NCI-H524 (cell line): ENCODE measurements at places on chromosomes 4 and X.

- no peak for DNase-seq
Measured at GRCh38 chrX:131237363-131237762, 51.7 kb downstream of the IGSF1 start.

- DNase-seq: no peak
Measured at GRCh38 chrX:30364229-30364628, 55.0 kb upstream of the NR0B1 start.

- DNase-seq: no peak
Measured at GRCh38 chr4:78747475-78747922, 28.7 kb upstream of the BMP2K start.

DNA sequence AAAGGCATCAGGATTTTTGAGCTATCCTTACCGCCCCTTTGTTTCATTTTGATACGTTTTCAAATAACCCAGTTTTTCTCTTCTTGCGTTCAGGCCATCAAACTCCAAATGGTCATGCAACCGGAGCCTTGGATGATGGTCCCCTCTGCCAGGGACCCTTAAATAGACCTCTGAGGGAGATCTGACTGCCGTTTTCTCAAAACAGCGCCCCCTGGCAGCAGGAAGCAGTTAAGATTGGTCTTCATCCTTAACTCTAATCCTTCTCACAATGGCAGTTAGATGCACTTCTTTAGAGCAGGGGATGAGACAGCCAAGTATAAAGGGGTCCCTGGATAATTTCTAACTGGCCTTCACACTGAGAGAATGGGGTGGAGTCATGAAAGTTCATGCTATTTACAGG lies 525.0 kb upstream of the SPANXN1 start:
- no peak for DNase-seq

GRCh38 chr4:48064349-48064748 lies 47.8 kb downstream of the NIPAL1 start:
- no peak for DNase-seq

- no peak for DNase-seq
Measured at GRCh38 chr4:147833254-147833653, 101.4 kb downstream of the ARHGAP10 start.

- no peak for DNase-seq
Measured at GRCh38 chr4:762211-763190, 56.9 kb downstream of the PCGF3 start.

DNA sequence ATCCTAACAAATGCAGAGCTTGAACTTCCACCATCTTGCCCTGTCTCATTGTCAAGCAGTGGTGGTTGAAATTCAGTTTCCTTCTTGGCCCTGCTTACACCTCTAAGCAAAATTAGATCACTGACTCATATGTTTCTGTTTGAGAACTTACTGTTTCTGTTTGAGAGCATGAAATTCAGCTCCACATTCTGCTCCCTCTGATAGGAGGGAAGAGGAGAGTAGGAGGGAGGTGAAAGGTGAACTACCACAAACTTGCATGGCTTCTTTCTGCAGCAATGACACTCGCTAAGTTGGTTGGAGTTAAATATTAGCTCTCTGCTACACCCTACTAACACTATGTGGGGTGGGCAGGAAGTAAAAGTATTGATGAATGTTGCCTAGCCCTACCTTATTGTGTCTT lies 117.8 kb upstream of the EDA2R start:
- no peak for DNase-seq

DNA sequence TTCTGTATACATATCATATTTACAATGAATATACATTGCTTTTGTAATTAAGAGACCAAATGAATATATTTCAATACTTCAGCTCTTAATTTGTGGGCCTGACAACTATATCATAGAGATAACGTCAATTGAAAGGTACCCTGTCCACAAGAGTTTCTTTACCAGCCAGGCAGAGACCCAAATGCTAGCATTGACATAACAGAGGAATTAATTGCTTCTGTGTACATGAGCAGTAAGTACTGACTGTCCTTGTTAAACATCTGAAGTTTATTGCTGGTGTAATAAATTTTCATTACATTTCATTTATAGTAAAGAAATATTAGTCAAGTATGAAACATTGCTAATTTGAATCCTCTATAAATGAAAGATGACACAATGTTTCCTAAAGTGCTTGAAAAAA lies 910.8 kb downstream of the CCSER1 start:
- no peak for DNase-seq

GRCh38 chr4:76430519-76431388 lies 4.3 kb upstream of the SHROOM3 start:
- peak; percentile 10 for DNase-seq

GRCh38 chr4:156972379-156973015 lies 898 bp upstream of the PDGFC start:
- no peak for DNase-seq

DNA sequence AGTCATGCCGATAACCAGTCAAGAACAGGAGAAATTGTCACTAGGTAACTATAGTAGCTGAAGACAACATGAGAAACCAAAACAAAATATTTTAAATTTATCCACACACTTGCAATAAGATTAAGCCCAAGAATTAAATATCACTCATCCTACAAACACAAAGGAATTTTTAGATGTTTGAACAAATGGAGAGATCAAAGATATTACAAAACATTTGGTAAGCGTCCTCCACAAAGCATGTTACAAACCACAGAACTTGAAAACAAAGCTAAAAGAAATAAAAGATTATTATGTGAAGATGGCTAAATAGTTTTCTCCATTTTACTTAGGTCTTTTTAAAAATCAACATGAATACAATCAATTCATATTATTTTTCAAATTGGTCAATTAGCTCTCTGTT lies 631.9 kb upstream of the INTU start:
- DNase-seq: no peak

- no peak for DNase-seq
Measured at GRCh38 chr4:95761871-95762270, 78.0 kb upstream of the PDHA2 start.

- DNase-seq: no peak
Measured at GRCh38 chr4:829291-829690, 3.4 kb upstream of the CPLX1 start.

DNA sequence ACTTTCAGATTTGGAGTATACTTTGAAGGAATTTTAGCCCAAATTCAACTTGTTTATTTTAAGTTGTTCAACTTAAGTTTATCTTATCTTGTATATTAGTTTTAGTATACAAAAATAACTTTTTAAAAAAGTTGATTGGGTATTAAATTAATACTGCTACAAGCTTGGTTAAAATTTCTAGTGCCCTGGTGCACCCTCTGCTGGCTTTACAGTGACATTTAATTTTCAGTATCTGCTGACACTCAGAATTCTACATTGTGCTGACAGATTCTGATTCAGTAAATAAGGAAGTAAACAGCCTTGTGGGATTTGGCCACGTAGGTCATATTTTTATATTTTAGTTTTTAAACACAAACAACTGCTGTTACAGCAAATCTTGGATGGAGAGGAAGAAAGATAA lies 2.9 kb downstream of the EDA start:
- DNase-seq: peak; percentile 30

- DNase-seq: peak; percentile 86
Measured at GRCh38 chrX:72245461-72246089, 6.7 kb upstream of the ERCC6L start.

GRCh38 chr4:87410157-87410556 lies 12.2 kb upstream of the NUDT9 start:
- no peak for DNase-seq

GRCh38 chr4:173230062-173230461 lies 61.5 kb downstream of the GALNT7 start:
- DNase-seq: no peak

DNA sequence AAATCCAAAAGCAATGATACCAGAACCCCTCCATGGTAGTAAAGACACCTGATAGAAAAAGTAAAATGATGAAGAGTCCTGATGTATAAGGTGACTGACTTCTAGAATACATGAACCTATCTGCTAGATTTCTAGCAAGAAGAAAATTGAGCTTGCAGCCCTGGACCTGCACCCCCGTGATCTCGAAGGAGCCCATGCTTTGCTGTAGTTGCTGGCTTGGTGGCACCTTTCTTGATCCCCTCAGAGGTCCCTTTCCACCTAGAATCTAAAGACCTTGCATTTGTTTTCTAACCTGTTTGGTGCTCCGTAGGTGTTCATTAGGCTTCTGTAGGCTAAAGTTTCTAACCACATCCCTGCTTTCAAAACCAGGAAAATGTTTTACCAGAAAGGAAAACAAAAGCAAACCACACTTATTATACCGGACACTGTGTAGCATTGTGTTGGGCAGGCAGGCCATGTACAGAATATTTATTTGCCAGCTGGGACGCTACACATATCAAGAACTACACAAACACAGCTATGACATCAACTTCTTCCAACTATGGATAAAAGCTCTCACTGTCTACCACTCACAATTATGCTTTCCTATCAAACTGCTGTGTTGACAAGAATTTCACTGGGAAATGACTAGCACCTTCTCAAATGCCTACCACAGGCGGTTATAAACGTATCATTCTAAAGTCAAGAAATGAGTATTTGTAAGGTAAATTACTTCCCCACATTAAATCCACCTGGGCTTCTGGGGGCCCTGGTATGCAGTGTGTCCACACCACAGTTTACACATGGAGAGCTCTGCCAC lies 316.2 kb downstream of the UNC5C start:
- DNase-seq: no peak

DNA sequence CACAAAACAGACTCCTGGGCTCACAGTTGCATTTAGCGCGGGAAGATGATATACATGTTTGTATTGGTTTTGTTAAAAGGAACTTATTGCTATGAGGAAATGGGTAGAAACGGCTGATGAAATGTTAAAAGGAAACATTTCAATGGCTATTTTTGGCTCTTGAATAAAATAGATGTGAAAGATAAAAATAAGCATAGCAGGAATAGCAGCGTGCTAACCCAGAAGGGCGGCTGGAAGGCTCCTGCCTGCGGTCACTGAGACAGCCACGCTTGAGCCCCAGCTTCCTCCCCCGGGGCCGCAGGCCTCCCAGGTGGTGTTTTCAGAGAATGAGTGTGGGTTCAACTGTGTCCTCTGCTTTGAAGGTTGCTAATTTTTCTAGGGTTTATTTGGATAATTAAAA lies 35.0 kb upstream of the CLCN4 start:
- DNase-seq: no peak

GRCh38 chrX:2220296-2220695 lies 280.5 kb downstream of the DHRSX start:
- no peak for DNase-seq

- DNase-seq: no peak
Measured at GRCh38 chr4:25970691-25971432, 56.8 kb downstream of the SMIM20 start.
